Left kidney (tissue), 8 donors: ENCODE measurements at places on chromosomes 1 and 21.

GRCh38 chr1:9874959-9875635, 35.0 kb downstream of the CTNNBIP1 start:
- DNase-seq = peak; percentile 73

- DNase-seq = no peak
Observed at GRCh38 chr1:95655321-95656020, 421.5 kb downstream of the RWDD3 start.

GRCh38 chr1:56477164-56478111, 101.9 kb downstream of the PLPP3 start:
- peak; percentile 53 for DNase-seq

DNA sequence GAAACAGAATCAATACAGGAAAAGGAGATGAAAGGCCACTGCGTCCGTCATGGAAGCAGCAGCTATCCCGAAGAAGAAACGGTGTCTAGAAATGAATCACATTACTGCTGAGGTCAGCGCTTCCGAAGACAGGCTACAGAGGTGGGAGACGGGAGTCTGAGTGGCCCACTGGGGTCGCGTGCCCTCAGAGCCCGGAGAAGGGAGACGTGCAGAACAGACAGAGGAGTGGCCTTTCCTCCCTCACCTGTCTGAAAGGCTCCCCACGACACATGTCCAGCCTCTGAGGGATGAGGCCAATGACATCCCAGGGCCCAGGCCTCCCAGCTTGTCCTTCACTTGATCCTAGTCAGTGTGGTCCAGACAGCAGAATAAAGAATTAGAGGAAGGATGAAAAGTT, 35.9 kb downstream of the VPS26C start:
- DNase-seq = no peak

- no peak for DNase-seq
Observed at GRCh38 chr1:159091607-159092031, 15.1 kb upstream of the AIM2 start.

DNA sequence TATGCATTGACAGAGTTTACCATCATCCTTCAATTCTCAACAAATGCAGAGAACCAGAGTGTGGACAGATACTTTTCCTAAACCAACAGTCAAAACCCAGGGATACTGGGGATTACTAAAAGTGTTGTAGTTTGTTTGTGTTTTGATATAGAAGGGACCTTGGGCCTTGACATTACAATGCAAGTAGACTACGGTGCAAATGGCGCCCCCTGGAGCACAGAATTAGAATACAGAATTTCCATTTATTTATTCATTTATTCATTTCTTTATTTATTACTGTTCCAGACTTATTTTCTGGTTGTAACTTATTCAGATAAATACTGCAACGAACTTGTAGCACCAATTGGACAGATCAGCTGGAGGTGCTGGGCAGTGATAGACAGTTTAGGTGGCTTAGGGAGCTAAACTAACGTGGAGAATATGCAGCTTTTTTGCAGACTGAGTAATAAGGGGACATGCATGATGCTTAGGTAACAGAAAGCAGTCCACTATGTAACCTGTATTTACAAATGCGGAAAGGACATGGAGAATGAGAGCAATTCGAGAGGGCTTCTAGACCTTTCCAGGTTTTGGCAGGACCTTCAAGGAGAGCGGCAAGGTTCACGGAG, 42.6 kb downstream of the KIRREL1 start:
- no peak for DNase-seq
